NCI-H1092 treated with DMSO at 0.1 percent for 48 hours (cell line): ENCODE measurements at places on chromosomes 13 and 19.

DNA sequence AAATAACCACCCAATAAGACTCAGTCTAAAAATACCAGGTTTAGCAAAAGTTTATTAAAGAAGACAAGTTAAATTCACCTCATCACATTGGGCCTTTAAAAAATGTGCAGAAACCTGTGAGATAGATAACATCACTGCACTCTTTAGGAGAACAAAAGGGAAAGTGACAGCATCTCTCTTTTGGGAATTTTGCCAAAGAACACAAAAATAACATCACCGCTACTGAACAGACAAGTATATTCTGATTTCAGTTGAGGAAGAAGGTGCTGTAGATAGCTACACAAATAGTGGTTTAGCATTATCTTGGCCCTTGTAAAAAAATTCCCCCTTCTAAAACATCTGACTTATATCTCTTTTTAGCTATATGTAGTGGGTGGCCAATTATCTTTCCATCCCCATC, 244.7 kb downstream of the VWA8 start:
- DNase-seq, result no peak

DNA sequence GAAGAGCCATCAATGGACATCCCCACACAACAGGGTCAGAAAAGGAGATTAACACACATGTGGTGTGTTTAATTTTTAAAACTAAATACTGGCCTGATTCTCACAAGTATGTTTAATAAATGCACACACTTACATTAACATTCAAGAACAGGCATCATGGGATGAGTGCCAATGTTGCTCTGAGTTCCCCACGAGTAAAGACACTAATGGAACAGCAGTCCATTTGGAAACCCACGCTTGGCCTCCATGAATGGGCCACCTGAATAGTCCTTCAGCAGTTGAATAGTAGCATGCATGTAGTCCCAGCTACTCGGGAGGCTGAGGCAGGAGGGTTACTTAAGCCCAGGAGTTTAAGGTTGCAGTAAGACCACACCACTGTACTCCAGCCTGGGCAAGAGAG, 195.2 kb upstream of the IPO5 start:
- no peak for DNase-seq

DNA sequence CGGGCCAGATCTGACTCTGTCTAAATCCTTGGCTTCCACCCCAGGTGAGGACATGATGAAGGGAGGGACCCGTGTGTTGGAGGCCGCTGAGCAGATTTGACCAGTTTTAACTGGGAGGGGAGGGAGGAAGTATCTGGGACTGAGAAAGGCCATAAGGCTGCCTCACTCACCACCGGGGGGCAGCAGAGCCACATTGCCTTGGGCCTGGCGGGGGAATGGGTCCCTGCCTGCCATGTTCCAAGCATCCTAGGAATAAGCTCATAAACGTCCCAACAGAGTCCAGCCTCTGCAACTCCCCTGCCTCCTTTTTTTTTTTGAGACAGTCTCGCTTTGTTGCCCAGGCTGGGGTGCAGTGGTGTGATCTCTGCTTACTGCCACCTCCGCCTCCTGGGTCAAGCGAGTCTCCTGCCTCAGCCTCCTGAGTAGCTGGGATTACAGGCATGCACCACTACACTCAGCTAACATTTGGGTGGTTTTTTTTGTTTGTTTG, 15.5 kb downstream of the MAST3 start:
- peak; percentile 42 for DNase-seq

DNA sequence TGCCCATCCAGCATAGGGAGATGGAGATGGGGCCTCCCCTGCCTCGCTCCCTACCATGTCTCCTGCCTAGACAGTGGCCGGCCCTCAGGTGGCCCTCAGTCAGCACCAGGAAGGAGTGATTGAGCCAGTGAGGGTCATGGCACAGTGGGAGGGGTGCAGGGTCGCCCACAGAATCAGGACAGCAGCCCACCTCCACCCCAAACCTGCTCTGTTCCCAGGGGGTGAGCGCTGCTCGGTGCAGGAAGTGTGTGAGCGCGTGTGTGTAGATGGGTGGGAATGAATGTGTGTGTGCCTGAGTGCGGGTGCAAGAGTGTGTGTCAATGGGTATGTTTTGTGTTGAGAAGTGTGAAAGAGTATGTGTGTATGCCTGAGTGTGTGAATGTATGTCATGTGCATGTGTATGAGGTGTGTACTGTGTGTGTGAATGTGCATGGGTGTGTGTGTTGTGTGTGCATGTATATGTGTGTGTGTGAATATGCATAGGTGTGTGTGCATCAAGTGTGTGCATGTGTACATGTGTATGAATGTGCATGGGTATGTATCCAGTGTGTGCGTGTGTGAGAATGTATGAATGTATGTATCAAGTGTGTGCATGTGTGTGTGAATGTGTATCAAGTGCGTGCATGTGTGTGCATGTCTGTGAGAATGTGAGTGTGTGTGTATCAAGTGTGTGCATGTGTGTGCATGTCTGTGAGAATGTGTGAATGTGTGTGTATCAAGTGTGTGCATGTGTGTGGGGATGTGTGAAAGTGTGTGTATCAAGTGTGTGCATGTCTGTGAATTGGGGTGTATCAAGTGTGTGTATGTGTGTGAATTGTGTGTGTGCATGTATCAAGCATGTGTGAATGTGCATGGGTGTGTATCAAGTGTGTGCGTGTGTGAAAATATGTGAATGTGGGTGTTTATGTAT, 12.0 kb downstream of the EVI5L start:
- no peak for DNase-seq

- no peak for DNase-seq
Measured at GRCh38 chr19:16295057-16295456, 29.6 kb upstream of the KLF2 start.

DNA sequence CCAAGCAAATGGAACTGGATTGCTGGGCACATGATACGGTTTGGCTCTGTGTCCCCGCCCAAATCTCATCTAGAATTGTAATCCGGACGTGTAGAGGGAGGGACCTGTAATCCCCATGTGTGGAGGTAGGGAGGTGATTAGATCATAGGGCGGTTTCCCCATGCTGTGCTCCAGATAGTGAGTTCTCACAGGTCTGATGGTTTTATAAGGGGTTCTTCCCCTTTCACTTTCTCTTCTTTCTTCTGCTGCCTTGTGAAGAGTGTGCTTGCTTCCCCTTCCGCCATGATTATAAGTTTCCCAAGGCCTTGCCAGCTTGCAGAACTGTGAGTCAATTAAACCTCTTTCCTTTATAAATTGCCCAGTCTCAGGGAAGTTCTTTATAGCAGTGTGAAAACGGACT, 32.6 kb upstream of the MTIF3 start:
- no peak for DNase-seq

- DNase-seq, result no peak
Measured at GRCh38 chr13:35760735-35761281, 284.3 kb upstream of the MAB21L1 start.

- DNase-seq, result no peak
Measured at GRCh38 chr19:1967087-1967608, 26.2 kb downstream of the CSNK1G2 start.
